ENCODE measurements at places on chromosomes 5 and 9.
A peak's percentile ranks its signal among the peaks of the same experiment; 100 is the strongest.

GRCh38 chr9:121607434-121608167, 43.8 kb upstream of the DAB2IP start:
- no peak for DNase-seq

GRCh38 chr5:137001026-137001569, 498.0 kb downstream of the SPOCK1 start:
- no peak for DNase-seq

GRCh38 chr5:39341896-39342295, 22.4 kb downstream of the C9 start:
- DNase-seq: no peak

DNA sequence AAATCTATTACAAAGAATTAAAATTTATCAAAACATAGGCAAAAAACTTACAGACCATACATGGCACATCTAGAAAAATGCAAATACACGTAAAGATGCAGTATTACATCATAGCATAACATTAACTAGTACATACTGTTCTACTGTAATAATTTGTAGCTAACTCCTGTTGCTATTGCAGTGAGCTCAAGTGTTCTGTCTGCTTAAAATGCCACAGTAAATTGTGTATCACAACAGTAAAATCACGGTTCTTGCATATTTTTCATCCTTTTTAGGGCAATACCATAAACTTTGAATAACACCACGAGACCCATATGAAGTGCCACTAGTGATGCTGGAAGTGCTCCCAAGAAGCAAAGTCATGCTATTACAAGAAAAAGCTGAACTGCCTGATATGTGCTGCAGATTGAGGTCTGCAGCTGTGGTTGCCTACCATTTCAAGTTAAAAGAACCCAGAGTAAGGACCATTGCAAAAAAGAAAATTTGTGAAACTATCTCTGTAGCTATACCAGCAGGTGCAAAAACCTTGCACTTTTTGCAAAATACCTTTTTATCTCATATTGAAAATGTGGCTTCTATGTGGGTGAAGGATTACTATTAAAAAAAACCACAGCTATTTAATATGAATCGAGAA, 14.2 kb downstream of the HOMER1 start:
- no peak for DNase-seq

DNA sequence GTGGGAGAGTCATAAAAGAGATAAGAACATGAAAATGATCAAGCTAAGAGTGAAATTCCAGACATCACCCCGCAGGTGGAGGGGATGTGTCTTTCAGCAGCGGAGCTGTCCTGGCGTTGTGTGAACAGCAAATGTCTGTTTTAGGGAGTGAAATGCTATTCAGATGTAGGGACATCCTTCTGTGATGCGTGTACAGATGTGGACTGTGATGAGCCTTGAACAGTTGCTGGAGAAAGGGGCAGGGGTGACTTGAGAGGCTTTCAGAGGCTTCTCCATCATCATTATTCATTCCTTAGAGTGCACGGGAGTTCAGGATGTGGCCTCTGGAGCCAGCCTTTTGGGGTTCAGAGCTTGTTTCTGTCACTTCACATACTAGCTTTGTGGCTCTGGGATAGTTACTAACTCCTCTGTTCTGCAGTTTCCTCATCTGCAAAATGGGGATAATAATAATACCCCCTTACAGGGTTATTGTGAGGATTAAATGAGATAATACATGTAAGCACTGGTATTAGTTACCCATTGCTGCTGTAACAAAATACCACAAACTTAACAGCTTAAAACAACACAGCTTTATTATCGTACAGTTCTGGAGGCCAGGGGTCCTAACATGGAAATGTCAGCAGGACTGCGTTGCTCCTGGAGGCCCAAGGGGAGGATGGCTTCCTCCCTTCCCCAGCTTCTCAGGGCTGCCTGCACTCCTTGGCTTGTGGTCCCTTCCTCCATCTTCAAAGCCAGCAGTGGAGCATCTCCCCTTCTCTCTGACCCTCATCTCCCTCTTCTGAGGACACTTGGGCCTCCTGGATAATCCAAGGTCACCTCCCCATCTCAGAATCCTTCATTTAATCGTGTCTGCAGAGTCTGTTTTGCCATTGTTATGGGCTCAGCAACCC, 9.4 kb downstream of the TRAF1 start:
- no peak for DNase-seq

- no peak for DNase-seq
These were observed 11.1 kb downstream of the LHX6 start for GRCh38 chr9:122217640-122218039.

- no peak for DNase-seq
These were observed 168.1 kb downstream of the NR3C1 start for GRCh38 chr5:143235423-143235822.

DNA sequence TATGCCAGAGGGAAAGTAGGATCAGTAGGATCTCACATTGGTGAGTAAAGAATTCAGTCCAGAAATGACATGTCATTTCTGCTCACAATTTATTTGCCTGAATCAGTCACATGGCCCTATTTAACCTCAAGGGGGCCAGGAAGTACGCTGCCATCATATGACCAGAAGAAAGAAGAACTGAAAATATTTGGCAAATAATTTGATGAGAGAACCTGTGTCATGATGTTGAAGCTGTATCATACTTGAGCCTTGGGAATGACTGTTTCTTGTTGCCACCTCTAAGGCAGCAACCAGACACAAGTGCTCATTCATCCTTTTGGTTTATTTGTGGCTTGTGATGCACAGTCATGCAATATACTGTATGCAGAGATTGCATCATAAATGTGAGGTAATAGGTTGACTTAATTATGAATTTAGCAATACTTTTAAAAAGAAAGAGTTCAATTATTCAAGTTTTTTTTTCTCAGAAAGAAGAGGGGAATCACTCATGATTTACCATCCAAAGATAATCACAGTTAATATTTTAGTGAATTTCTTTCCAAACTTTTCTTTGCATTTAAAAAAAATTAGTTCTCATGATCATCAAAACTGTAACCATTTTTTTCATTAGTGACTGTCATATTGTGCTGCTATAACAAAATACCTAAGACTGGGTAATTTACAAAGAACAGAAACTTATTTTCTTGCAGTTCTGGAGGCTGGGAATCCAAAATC, 8.2 kb upstream of the ZFYVE16 start:
- no peak for DNase-seq

GRCh38 chr5:172133359-172134029, 54.5 kb downstream of the STK10 start:
- DNase-seq: peak; percentile 43

DNA sequence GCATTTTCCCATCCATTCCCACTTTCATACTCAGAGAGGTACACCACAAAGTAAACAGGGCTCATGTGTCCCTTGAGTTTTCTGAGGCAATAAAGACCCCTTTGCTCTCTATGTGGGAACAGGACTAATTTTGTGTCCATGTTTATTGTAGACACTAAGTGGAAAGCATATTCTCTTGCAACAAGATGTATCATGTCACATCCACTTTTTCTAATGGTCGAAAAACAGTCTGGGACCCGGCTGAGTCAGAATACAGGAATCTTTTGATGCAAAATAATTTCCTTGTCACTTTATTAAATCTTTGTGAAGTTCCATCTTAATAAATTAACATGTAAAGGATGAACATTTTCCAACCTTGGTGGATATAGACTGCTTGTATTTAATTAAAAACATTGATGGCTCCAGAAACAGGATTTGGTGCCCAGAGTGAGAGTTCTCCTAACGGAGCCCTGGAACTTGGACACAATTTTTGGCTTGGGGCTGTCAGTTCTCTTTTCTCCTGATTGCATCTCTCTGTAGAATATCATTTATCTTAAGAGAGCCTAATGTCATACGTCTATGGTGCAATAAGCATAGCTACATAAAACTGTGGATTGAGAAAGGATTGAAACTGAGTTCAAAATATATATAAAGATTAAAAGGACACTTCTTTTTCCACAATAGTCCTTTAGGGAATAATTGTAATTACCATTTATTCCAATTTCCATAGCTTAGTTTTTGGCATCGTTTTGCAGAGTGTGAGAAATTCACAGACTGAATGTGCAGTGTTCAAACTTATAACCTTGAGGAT, 1116.7 kb upstream of the SEMA6A start:
- DNase-seq: no peak

DNA sequence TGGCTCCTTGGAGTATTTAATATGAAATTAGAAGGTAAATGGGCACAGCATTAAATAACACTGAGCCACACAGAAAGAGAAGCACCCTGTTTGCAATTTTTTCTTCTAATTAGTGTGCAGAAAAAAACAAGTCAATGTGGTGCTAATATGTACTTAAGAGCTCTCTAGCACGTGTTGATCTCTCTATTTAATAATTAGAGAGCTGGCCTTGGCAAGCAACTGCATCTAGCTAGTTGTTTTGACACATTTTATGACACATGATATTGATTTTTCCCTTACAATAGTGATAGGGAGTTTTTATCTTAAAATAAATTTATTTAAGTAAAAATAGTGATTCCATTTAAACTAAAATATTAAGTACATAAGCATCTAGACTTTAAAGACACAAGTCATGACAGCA, 54.5 kb upstream of the NUDT12 start:
- no peak for DNase-seq

- DNase-seq: peak; percentile 50
These were observed 46.6 kb downstream of the CYFIP2 start for GRCh38 chr5:157312492-157312891.

DNA sequence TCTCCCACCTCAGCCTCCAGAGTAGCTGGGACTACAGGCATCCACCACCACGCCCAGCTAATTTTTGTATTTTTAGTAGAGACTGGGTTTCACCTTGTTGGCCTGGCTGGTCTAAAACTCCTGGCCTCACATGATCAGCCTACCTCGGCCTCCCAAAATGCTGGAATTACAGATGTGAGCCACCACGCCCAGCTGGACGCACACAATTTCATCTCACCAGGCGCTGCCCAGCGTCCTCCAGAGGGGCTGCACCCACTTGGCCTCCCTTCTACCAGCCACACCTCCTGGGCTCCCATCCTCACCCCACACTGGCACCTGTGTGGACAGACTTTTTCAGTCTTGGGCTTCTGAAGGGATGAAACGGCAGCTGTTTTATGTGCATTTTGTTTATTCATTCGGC, 3.8 kb upstream of the EXOC3 start:
- DNase-seq: no peak

- no peak for DNase-seq
These were observed 98.5 kb upstream of the SPATA31C2 start for GRCh38 chr9:88236511-88237478.

GRCh38 chr9:86545090-86545489, 190.9 kb upstream of the TUT7 start:
- DNase-seq: no peak
